ENCODE measurements at places on chromosomes 2 and 18.

DNA sequence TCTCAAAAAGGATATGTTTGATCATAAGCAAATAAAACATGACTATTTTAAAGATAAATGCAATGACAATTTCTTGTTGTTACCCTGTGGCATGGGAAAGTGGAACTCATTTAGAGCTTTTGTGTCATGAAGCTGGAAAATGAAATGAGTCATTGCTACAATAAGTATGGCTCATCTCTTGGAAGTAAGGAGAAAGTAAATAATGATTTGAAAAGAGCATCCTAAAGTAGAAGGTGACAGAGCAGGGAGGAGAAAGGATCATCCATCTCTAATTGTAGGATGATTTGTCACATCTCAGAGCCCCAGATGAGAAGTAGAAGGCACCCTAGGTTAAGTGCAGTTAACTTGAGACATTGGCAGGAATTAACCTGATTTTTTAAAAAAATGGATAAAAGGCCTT is 200.5 kb downstream of the CPS1 start:
- DNase-seq = no peak

DNA sequence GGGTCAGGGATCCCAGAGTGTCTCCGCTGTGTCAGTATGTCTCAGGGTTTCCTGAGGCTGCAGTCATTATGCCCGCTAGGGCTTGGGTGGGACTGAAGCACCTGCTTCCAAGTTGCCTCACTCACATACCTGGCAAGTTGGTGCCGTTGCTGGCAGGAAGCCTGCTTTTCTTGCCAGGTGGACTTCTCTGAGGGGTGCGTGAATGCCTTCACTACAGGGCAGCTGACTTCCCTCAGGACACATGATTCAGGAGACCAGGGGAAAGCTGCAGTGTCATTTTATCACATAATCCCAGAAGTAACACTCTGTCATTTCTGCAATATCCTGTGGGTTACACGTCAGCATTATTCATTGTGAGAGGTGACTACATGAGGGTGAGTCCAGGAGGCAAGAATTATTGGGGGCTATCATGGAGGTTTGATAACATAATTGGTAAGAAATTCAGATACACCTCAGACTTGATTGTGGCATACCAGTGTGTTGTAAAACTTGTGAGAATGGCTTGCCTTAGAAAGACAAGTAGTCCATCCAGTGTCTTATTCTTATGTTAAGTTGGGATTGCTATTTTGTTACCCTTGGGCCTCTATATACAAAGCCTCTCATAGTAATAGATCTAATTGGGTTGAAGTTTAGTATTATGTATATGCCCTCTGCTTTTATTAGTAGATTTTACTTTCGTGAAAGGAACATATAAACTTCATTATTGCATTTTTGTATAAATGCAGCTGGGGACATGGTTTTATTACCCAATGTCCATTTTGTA is 44.1 kb downstream of the NEDD4L start:
- DNase-seq = no peak

- no peak for DNase-seq
These were observed 1506.2 kb upstream of the NXPH2 start for GRCh38 chr2:140286377-140286776.

GRCh38 chr18:9436206-9436929 is 38.9 kb upstream of the RALBP1 start:
- no peak for DNase-seq

GRCh38 chr2:134727385-134727784 is 8.6 kb upstream of the TMEM163 start:
- no peak for DNase-seq

DNA sequence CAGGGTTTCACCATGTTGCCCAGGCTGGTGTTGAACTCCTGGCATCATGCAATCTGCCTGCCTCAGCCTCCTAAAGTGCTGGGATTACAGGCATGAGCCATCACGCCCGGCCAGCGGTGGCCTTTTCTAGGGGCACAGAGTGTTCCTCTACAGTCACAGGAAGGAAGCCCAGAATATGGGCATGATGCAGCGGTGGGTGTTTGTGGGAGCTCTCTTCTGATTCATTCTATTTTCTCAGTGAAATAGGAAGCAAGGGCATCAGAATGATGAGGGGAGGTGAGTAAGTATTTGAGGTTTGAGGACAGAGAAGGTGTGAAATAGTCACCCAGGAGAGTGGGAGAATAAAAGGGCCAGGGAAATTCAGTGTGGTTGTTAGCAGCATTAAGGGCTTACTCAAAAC is 70.3 kb upstream of the PSME4 start:
- DNase-seq = peak; percentile 56

DNA sequence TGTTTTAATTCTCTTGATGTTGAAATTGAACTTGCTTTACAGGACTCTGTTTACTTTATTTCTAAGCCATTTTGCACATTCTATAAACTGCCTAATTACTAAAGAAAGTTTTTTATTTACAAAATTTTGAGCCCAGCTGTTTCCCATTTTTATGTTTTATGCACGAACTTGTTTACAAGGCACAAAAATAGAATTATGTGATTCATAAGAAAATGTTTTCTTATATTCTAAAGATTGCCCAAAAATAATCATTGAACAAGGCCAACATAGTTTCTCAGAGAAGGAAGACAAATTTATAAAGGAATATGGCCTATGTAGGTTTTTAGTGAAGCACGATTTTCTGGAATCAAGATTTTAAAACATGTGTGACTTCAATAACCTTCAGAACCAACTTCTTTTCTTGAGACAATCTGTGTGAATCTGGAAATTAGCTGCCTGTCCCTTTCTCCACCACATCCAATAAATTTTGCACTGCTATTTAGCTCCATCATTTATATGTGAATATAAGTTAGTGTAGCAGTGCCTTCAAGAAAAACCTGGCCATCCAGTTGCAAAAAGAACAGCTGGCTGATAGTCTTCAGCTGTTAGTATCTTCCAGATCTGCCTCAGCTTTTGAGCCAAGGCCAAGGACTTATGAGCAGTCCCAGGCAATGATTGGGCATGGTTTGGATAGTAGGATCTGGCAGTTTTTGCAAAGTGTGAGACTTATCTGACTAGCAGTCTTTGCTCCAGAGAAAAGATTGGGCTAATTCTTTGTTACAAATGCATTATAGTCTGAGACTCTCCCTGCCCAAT is 253.2 kb upstream of the COL3A1 start:
- DNase-seq = no peak

DNA sequence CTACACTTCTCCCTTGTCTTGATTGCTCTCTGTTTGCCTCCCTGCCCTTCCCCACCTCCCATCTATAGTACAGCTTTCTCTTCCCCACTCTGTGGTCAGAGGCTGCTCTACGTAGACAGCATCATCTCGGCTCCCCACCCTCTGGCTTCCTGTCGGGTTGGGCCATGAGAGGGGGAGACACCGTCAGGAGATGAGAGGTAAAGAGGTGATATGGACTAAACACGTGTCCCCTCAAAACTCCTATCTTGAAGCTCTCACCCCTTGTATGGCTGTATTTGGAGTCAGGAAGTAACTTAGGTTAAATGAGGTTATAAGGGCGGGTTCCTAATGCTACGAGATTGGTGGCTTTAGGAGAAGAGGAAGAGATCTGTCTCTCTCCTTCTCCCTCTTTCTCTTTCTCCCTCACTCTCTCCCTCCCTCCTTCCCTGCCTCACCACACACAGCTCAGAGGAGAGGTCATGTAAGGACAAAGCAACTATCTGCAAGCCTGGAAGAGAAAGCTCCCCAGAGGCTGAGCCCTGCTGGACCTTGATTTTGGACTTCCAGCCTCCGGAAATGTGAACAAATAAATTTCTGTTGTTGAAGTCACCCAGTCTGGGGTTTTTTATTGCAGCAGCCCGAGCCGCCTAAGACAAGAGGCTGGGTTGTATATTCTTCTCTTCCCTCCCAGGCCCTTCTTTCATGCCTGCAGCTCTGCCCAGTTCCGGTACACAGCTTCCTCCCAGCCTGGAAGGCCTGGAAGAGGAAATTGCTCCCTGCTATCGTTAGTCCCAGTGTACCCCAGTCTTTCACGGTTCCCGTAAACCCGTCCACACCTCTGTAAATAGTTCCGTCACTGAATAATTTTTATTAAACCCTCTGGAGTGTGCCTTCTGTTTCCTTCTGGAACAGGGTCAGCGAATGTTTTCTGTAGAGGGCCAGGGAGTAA is 138.0 kb downstream of the AKAIN1 start:
- DNase-seq = no peak

- peak; percentile 64 for DNase-seq
These were observed 21.6 kb downstream of the MAP4K4 start for GRCh38 chr2:101718993-101719571.

DNA sequence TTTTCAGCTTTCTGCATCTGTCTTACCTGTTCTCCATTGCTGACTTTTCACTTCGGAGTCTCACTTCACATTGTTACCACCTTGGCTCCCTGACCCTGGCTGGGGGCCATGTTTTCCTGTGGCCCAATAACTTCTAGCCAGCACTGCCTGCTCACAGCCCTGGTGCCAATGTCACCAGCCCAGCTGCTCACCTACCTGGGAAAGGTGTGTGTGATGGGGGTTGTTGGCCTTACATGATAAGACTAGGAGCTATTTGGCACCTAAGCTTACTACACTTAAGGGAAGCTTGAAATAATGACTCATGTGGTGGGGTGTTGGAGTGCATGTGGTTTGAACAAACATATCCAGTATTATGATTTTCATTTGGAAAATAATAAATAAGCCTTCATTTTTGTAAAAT is 37.5 kb upstream of the PGAP1 start:
- DNase-seq = no peak

Measured in activated T-cell treated with anti-CD3 and anti-CD28 coated beads for 48 hours (primary cell).